ENCODE measurements at places on chromosomes 1 and 21.
A peak's percentile ranks its signal among the peaks of the same experiment; 100 is the strongest.

DNA sequence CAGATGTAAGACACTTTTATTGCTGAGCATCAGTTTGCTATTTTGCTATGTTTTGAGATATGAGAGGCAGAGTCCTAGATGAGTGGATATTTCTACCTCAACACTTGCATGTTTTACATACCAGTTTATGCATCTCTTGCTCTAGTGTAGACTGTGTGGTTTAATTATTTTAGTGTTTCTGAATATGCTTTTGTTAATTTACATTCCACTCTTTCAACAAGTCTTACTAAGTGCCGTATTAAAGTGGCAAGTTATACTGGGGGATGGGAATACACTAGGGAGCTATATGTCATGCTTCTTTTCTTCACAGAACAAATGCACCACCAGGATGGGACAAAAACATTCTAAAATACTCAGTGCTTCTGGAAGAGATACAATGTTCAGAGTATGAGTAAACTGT lies 507.7 kb upstream of the PRMT6 start:
- H3K36me3 ChIP-seq, result no peaks in the 10 kb centered on the region
- H3K4me1 ChIP-seq, result no peaks in the 10 kb centered on the region
- H3K4me3 ChIP-seq, result no peak overlapping the region
- no peak overlapping the region for H3K27ac ChIP-seq

DNA sequence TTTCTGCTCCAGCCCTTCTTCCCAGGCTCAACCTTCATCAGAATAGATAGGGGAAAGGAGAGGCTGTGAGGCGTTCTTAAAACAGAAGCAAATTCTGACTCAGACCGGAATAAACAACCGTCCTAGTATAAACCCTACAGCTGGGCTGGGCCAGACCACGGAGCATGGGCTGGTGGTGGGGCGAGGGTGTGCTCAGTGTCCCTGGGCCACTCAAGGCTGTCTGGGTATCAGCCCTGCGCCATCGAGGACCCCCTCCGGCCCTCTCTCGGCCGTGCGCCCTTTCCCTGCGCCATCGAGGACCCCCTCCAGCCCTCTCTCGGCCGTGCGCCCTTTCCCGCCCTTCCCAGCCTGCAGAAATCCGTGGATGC lies 36.0 kb downstream of the CAPN2 start:
- H3K27me3 ChIP-seq, result peaks cover 18% of the 10 kb centered on the region
- peak overlapping the region; percentile 44 for H3K4me3 ChIP-seq
- H3K4me1 ChIP-seq, result peaks cover 9% of the 10 kb centered on the region
- DNase-seq, result no peak

- DNase-seq, result no peak
- H3K27ac ChIP-seq, result no peak overlapping the region
- H3K4me1 ChIP-seq, result peaks cover 16% of the 10 kb centered on the region
- H3K36me3 ChIP-seq, result peaks cover 5% of the 10 kb centered on the region
- H3K27me3 ChIP-seq, result peaks cover 26% of the 10 kb centered on the region
Observed at GRCh38 chr1:230641346-230641745, 935 bp upstream of the COG2 start.

DNA sequence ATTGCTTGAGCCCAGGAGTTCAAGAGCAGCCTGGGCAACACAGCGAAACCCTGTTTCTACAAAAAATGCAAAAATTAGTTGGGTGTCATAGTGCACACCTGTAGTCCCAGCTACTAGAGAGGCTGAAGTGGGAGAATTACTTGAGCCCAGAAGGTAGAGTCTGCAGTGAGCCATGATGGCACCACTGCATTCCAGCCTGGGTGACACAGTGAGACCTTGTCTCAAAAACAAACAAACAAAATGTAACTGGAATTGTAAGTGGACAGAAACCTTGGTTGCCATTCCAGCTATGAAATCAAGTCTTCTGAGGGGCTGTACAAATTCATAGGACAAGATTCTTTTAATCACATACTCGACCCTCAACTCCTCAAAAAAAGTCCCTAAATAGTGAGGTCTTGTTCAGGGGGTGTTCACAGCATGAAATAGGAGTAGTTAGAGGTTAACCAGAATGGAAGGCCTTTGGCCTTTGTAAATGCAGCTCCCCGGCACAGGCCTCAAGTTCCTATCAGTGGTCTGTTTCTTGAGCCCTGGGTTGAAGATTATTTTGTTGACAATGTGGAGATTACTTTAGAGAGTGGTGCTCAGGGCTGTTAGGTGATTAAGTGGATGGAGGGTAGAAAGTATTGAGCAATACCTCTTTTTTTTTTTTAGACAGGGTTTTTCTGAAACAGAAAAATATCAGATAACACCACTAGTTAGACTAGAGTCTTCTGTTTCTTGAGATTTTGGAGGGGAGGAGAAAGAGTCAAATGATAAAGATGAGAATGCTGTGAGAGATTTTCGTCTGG lies 138.7 kb upstream of the ZNF648 start:
- no peaks in the 10 kb centered on the region for H3K4me1 ChIP-seq
- no peak for DNase-seq
- no peaks in the 10 kb centered on the region for H3K27me3 ChIP-seq

DNA sequence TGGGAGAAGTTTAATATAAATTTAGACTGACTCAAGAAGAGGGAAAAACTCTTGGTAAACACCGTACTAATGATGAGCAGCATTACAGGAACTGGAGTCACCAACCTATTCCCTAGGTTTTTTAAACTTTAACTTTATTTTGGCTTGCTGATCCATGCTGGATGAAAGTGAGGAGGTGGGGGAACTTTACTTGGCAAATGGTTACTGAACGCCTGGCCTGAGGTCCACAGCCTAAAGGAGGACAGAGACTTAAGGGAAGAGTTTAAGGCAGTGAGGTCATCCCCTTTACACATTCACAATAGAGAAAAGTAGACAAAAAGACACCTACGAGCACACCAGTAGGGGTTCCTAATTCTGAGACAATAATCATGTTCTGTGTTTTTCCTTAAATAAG lies 25.6 kb upstream of the A3GALT2 start:
- DNase-seq, result no peak
- H3K27ac ChIP-seq, result peak overlapping the region; percentile 74
- H3K36me3 ChIP-seq, result peaks cover 11% of the 10 kb centered on the region
- H3K27me3 ChIP-seq, result no peaks in the 10 kb centered on the region

DNA sequence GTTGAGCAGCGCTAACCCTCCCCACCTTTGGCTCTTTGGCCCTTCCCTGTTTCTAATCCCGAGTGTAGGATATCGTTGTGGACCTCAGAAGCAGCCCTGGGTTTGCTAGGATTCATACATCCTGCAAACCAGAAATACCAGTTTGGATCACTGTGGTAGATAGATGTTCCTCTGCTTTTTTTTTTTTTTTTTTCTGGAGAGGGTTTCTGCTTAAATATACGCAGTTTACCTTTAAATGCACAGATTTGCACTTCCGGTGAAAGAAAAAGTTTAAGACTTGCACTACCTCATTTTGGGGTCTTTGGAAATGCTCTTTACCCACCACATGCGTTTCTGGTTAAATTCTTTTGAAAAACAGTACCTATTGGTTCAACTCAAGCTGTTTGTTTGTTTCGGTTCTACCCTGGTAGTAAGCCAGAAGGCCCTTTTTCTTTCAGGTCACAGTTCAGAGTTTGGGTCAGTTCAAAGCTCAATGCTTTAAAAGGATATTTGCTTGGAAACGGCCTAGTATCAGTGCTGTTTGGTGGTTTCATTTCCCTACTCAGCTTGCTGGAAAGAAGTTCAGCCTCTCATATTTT lies 908 bp downstream of the DDI2 start:
- peak overlapping the region; percentile 95 for H3K4me3 ChIP-seq
- no peaks in the 10 kb centered on the region for H3K36me3 ChIP-seq
- peak overlapping the region; percentile 72 for H3K27ac ChIP-seq

Measured in thymus (tissue), 14 donors.